ENCODE measurements at places on chromosomes 16 and 17. TPM values are rescaled to one million over a fixed set of nuclear protein-coding genes. Genes with fewer than 3 reads are reported as not detected.

DNA sequence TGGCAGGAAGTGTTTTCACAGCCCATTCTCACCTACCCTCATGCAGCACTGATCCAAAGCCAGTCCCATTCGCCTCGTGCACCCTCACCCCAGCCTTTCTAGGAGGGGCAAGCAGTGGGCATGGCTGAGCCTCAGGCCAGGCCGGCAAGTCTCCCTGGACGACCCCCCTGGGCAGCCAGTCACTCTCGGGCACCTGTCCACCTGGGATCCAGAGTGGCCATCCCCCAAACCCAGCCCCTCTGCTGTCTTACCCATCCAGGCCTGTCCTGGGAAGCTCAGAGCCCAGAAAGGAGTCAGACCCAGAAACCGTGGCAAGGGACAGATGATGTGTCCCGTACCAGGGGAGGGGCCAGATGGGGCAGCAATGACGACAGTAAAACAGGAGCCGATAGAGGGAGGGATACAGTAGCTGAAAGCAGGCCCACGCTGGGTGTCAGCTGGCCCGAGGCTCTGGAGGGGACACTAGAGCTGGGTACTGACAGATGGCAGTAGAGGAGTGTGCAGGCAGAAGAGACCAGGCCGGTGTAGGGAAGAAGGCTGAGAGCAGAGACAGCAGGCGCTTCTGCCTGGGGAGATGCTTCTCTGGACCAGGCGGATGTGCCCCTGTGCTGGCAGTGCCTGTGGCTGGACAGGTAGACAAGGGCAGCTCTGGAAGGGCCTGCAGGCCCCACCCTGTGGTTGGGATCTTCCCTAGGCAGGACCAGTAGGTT lies 5.8 kb downstream of the CMTM3 start:
- H3K4me1 ChIP-seq: peaks cover 9% of the 10 kb centered on the region
- peaks cover 30% of the 10 kb centered on the region for H3K36me3 ChIP-seq
- no peak overlapping the region for H3K27ac ChIP-seq

DNA sequence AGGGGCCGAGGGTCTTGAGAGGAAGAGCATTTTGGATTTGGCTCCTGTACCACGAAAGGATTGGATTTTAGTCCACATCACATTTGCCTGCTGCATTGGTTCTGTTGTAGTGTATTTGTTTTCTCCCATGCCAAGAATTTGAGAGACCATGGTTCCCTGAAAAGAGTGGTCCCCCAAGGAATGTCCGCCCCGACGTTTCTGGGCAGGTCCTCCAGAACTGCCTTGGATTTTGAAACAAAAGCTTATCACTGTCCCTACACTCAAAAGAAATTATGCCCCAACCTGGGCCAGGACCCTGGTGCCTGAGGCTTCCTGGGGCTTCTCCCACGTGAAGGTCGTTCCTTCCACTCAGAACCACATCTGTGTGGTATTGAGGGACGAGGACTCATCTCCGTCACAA lies 10.8 kb downstream of the NTN1 start:
- no peak for DNase-seq
- H3K36me3 ChIP-seq: no peaks in the 10 kb centered on the region
- no peak overlapping the region for H3K4me3 ChIP-seq
- no peaks in the 10 kb centered on the region for H3K27me3 ChIP-seq
- peaks cover 6% of the 10 kb centered on the region for H3K4me1 ChIP-seq

- no peak overlapping the region for H3K4me3 ChIP-seq
- no peak for DNase-seq
- H3K4me1 ChIP-seq: no peaks in the 10 kb centered on the region
- no peaks in the 10 kb centered on the region for H3K27me3 ChIP-seq
- no peaks in the 10 kb centered on the region for H3K36me3 ChIP-seq
Measured at GRCh38 chr17:34365340-34365739, 2.3 kb upstream of the CCL1 start.

GRCh38 chr17:79117905-79118487 lies 43.4 kb downstream of the ENGASE start:
- no peak for DNase-seq
- H3K27ac ChIP-seq: no peak overlapping the region
- no peaks in the 10 kb centered on the region for H3K36me3 ChIP-seq
- H3K4me3 ChIP-seq: no peak overlapping the region
- H3K4me1 ChIP-seq: peaks cover 8% of the 10 kb centered on the region
- no peaks in the 10 kb centered on the region for H3K27me3 ChIP-seq

DNA sequence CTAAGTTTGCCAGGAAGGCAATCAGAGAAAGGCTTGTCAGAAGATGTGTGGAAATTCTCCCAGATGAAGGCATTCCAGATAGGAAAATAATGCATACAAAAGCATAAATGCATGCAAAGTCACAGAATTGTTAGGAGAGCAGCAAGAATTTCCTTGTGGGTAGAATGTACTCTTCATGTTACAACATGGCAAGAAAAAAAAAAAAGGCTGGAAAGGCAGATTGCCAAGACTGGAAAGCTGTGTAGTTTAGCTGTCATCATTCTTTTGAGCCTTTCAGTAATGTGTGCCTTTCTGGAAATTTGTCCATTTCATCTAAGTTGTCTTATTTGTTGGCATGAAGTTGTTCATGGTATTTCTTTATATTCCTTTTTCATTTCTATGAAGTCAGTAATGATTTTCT lies 71.0 kb upstream of the EFCAB3 start:
- H3K27me3 ChIP-seq: no peaks in the 10 kb centered on the region
- no peak overlapping the region for H3K4me3 ChIP-seq
- H3K4me1 ChIP-seq: no peaks in the 10 kb centered on the region
- no peak overlapping the region for H3K27ac ChIP-seq

DNA sequence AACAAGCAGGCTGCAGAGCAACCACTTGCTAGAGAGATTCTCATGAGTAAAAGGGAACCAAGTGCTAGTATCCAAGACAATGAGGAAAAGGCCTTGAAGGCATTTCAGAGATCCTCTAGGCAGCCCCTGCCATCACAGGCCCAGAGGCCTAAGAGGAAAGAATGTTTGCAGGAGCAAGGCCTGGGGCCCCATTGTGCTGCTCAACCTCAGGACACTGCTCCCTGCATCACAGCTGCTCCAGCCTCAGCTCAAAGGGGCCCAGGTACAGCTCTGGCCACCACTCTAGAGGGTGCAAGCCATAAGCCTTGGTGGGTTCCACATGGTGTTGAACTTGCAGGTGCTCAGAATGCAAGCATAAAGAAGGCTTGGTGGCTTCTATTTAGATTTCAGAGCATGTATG lies 243.0 kb upstream of the RPL38 start:
- no peaks in the 10 kb centered on the region for H3K36me3 ChIP-seq
- DNase-seq: no peak
- no peak overlapping the region for H3K27ac ChIP-seq

- no peak overlapping the region for H3K4me3 ChIP-seq
- H3K27ac ChIP-seq: no peak overlapping the region
- no peaks in the 10 kb centered on the region for H3K4me1 ChIP-seq
- H3K27me3 ChIP-seq: no peaks in the 10 kb centered on the region
- no peak for DNase-seq
- H3K36me3 ChIP-seq: no peaks in the 10 kb centered on the region
Measured at GRCh38 chr17:6305613-6306360, 129.1 kb downstream of the AIPL1 start.

DNA sequence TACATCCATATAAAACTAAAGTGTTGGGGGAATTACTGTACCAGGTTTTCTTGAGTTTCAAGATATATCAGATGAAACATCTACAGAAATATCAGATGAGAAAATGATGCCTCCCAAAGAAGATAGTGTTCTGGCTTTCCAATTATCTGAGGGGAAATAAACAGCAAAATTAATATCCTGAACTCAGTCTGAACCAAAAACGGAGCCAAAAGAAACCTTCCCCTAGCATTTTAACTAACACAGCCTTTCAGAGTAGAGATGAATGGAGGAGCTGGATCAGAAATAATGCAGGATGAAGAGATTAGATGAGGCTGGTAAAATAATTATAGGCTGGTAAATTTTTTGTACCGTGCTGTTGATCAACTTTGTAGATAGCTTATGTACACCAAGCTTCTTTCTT lies 16.2 kb downstream of the ERCC4 start:
- no peak for DNase-seq
- no peak overlapping the region for H3K4me3 ChIP-seq
- no peaks in the 10 kb centered on the region for H3K27me3 ChIP-seq

GRCh38 chr16:7271486-7271885 lies 61.2 kb upstream of the RBFOX1 start:
- no peaks in the 10 kb centered on the region for H3K36me3 ChIP-seq
- H3K27ac ChIP-seq: no peak overlapping the region
- no peaks in the 10 kb centered on the region for H3K27me3 ChIP-seq
- no peak overlapping the region for H3K4me3 ChIP-seq
- no peak for DNase-seq
- no peaks in the 10 kb centered on the region for H3K4me1 ChIP-seq

DNA sequence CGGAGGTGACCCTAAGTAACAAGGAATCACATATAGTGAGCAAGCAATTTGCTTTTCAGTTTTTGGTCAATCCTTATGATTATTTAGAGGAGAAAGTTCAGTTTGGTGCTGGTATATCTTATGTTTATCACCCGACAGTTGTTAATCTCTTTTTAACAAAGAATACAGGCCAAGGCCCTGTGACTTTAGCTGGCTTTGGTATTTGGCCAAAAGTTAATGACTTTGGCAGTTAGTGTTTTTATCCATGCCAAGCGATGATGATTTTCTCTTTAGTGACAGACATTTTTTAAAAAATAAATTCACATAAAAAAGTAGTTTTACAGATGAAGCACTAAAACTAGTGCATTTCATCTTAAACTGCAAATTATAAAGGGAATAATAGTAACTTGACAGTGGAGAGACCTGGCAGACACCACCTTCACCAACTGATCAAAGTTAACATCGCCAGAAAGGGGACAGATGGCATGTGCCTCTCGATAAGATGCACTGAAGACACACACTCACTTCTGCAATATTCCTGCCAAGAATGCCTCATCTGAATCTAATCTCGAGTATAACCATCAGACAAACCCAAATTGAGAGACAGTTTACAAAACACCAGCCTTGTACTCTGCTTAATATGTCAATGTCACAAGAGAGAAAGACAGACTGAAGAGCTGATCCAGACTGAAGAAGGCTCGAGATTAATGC lies 6.9 kb downstream of the DEXI start:
- H3K27me3 ChIP-seq: no peaks in the 10 kb centered on the region
- H3K36me3 ChIP-seq: no peaks in the 10 kb centered on the region
- no peak for DNase-seq
- H3K4me1 ChIP-seq: peaks cover 61% of the 10 kb centered on the region
- H3K4me3 ChIP-seq: no peak overlapping the region

DNA sequence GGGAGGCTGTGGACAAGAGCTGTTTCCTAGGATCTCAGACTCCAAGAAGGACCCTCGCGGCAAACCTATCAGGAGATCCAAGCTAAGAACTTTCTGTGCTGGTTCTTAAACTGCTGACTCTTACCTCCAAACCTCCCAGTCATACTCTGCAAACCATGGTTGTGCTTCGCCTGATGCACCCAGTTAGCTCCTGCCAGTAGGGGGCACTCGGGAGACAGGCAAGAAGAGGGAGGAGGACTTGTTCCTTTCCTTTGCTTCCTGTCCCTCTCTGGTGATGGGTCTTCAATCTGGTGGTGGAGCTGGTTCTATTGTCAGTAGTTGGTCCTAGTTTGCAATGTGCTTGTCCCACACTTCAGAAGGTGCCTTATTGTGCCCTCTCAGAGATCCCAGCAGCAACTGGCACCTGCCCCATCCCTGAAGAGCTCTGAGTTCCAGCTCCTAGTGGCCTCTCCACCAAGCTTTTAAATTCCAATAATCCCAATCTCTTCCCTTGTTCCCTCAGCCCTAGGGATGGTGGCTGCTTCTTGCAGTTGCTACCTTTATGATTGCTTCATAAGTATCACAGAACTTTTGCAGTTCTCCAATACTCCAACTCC lies 113.5 kb upstream of the RPL38 start:
- no peak for DNase-seq
- no peaks in the 10 kb centered on the region for H3K36me3 ChIP-seq
- no peaks in the 10 kb centered on the region for H3K4me1 ChIP-seq
- H3K27me3 ChIP-seq: no peaks in the 10 kb centered on the region

GRCh38 chr16:71360378-71360777 lies 1.9 kb downstream of the CALB2 start:
- H3K36me3 ChIP-seq: no peaks in the 10 kb centered on the region
- H3K27me3 ChIP-seq: no peaks in the 10 kb centered on the region
- H3K4me3 ChIP-seq: no peak overlapping the region
- DNase-seq: no peak
- H3K4me1 ChIP-seq: no peaks in the 10 kb centered on the region
- H3K27ac ChIP-seq: no peak overlapping the region

DNA sequence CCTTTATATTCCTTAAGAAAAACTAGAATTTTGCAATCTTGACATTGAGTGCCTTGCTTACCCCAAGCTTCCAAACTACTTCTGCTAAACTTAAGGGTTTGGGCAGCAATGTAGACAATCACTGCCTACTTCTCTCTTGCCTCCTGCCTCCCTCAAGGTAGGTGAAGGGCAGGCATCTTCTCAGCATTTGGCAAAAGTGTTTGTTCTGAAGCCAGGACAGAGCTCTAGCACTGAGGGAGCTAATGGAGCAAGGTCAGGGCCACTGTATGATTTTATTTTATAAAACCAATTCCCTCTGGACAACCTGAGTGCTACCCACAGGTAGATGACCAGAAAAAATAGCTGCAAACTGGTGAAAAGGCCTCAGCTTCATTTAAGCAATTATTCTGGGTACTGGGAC lies 111.8 kb downstream of the IRX3 start:
- DNase-seq: no peak
- no peak overlapping the region for H3K27ac ChIP-seq
- H3K27me3 ChIP-seq: no peaks in the 10 kb centered on the region
- H3K4me3 ChIP-seq: no peak overlapping the region

DNA sequence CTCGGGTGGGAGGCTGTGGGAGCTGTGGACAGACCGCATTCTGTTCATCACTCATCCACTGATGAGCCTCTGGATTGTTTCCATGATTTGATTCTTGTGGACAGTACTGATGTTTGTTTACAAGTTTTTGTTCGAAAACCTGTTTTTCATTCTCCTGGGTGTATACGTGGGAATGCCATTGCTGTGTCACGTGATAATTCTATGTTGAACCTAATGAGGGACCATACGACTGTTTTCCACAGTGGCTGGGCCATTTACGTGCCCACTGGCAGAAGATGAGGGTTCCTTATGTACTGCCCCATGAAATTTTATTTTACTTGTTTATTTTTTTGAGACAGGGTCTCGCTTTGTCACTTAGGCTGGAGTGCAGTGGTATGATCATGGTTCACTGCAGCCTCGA lies 2.6 kb upstream of the ALG1 start:
- H3K4me3 ChIP-seq: no peak overlapping the region
- no peaks in the 10 kb centered on the region for H3K27me3 ChIP-seq
- H3K36me3 ChIP-seq: no peaks in the 10 kb centered on the region
- DNase-seq: no peak

GRCh38 chr17:10171122-10171571 lies 27.3 kb downstream of the GAS7 start:
- H3K36me3 ChIP-seq: no peaks in the 10 kb centered on the region
- no peaks in the 10 kb centered on the region for H3K27me3 ChIP-seq
- no peak overlapping the region for H3K27ac ChIP-seq

- no peak for DNase-seq
- no peaks in the 10 kb centered on the region for H3K27me3 ChIP-seq
- H3K36me3 ChIP-seq: no peaks in the 10 kb centered on the region
Measured at GRCh38 chr16:6286176-6286575, 1046.5 kb upstream of the RBFOX1 start.

GRCh38 chr16:86734543-86735460 lies 156.5 kb downstream of the FOXL1 start:
- no peaks in the 10 kb centered on the region for H3K4me1 ChIP-seq
- no peaks in the 10 kb centered on the region for H3K27me3 ChIP-seq
- no peak overlapping the region for H3K4me3 ChIP-seq
- H3K36me3 ChIP-seq: peaks cover 6% of the 10 kb centered on the region

MT1G gene
- total RNA-seq: 36.6 TPM

MT1A gene
- 183 TPM for total RNA-seq

FSCN2 gene
- total RNA-seq: not detected

SOX9 gene
- total RNA-seq: 2.4 TPM

OR1F1 gene
- total RNA-seq: not detected

DPEP2 gene
- 1.1 TPM for total RNA-seq

DBNDD1 gene
- total RNA-seq: 2.7 TPM

VMO1 gene
- total RNA-seq: not detected

SRL gene
- 15.6 TPM for total RNA-seq

QRICH2 gene
- 10.6 TPM for total RNA-seq

MGAT5B gene
- total RNA-seq: not detected
